ENCODE measurements at places on chromosomes 5 and 9.

DNA sequence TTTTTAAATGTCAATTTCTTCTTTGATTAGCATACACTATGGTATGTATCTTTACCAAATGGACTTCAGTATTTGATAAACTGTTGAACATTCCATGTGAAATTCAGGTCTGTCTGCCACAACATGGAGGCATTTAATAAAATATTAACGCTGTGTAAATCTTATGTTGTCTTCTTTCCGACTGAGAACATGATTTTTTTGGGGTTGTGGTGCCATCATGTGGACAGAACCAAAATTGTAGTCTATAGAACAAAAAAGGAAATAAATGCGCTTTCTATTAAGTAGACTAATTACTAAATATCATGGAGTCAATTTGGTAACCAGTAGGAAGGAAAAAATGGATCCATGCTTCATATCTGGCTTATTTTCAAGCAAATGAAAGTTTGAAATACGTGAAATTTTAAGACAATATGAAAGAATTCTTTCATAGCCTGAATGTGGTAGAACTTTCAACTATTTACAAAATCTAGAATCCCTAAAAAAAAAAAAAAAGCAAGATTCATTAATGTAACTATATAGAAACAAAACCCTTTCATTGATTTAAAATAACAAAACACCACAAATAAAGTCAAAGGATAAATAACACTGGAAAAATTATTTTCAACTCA lies 2.8 kb upstream of the PLK2 start:
- peak; percentile 81 for DNase-seq

GRCh38 chr5:140273401-140273877 lies 29.5 kb downstream of the PFDN1 start:
- DNase-seq: peak; percentile 97

DNA sequence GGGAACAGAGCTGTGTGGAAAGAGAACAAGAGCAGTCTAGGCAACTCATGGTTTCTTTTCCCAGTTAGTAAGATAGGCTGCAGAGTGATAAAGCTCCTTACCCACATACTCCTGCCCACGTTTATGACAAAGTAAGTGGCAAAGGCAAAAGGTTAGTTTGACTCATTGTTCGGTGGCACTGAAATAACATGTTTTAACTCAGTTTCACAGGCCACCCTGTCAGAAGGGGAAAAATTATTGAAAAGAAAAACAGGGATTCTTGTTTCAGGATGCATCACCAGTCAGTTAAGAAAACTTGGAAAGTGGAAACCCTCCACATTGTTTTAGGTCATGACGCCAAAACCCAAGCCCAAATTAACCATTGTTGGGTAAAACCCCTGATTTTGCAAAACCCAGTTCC lies 22.3 kb upstream of the DAB2 start:
- peak; percentile 34 for DNase-seq

GRCh38 chr5:111172504-111172903 lies 51.7 kb upstream of the CAMK4 start:
- no peak for DNase-seq

- no peak for DNase-seq
These were observed 216.7 kb downstream of the NFIB start for GRCh38 chr9:14097215-14097614.

GRCh38 chr5:178203670-178204181 lies 607 bp upstream of the HNRNPAB start:
- DNase-seq: no peak

- DNase-seq: no peak
These were observed 9.9 kb downstream of the DAB2IP start for GRCh38 chr9:121661328-121661727.
